ENCODE measurements at places on chromosomes 3 and 15. TPM values are rescaled to one million over a fixed set of nuclear protein-coding genes. Genes with fewer than 3 reads are reported as not detected.

The PDE12 gene
- total RNA-seq = 14.2 TPM

The CLDN11 gene
- 111 TPM for total RNA-seq

The PRR20G gene
- total RNA-seq = not detected

The CYP11A1 gene
- not detected for total RNA-seq

The SLC28A2 gene
- total RNA-seq = not detected

The GMPS gene
- 47.3 TPM for total RNA-seq

The ETFA gene
- 64.1 TPM for total RNA-seq

The GPR62 gene
- total RNA-seq = 0.06 TPM

The MKRN2 gene
- total RNA-seq = 38.7 TPM

The FSD2 gene
- total RNA-seq = not detected

The A4GNT gene
- total RNA-seq = not detected

The SELENOS gene
- total RNA-seq = 102 TPM

The WNT5A gene
- total RNA-seq = 33.8 TPM

The ZIC4 gene
- total RNA-seq = not detected

The LAMB2 gene
- total RNA-seq = 1,071 TPM

The SENP5 gene
- total RNA-seq = 30.8 TPM

The DALRD3 gene
- total RNA-seq = 35.2 TPM

The P2RY13 gene
- total RNA-seq = not detected

The C15orf39 gene
- 19.3 TPM for total RNA-seq

The LIPH gene
- 2.0 TPM for total RNA-seq

The MYO5C gene
- 33.4 TPM for total RNA-seq

The RTP4 gene
- total RNA-seq = 0.78 TPM

The MYRIP gene
- total RNA-seq = 2.3 TPM

The PSTPIP1 gene
- not detected for total RNA-seq

The GOLGA6L1 gene
- not detected for total RNA-seq
